ENCODE measurements at places on chromosomes 3 and 15. TPM values are rescaled to one million over a fixed set of nuclear protein-coding genes. Genes with fewer than 3 reads are reported as not detected.

GRCh38 chr3:182259579-182259978, 533.7 kb upstream of the ATP11B start:
- H3K36me3 ChIP-seq: no peaks in the 10 kb centered on the region
- no peak overlapping the region for H3K27ac ChIP-seq
- H3K27me3 ChIP-seq: no peaks in the 10 kb centered on the region
- DNase-seq: peak; percentile 23

- H3K36me3 ChIP-seq: no peaks in the 10 kb centered on the region
- H3K27ac ChIP-seq: no peak overlapping the region
- H3K4me3 ChIP-seq: no peak overlapping the region
- no peak for DNase-seq
- H3K27me3 ChIP-seq: no peaks in the 10 kb centered on the region
Observed at GRCh38 chr15:75195122-75195765, 6.4 kb upstream of the C15orf39 start.

Gene KIF7
- 11.3 TPM for total RNA-seq

- H3K27ac ChIP-seq: no peak overlapping the region
- peaks cover 3% of the 10 kb centered on the region for H3K4me1 ChIP-seq
- no peak overlapping the region for H3K4me3 ChIP-seq
- no peak for DNase-seq
- peaks cover 15% of the 10 kb centered on the region for H3K27me3 ChIP-seq
Observed at GRCh38 chr3:184503647-184504046, 57.9 kb upstream of the EPHB3 start.

GRCh38 chr15:29062179-29062591, 176.4 kb downstream of the APBA2 start:
- DNase-seq: no peak
- no peaks in the 10 kb centered on the region for H3K27me3 ChIP-seq
- no peak overlapping the region for H3K27ac ChIP-seq
- H3K36me3 ChIP-seq: no peaks in the 10 kb centered on the region
- no peak overlapping the region for H3K4me3 ChIP-seq
- no peaks in the 10 kb centered on the region for H3K4me1 ChIP-seq
